ENCODE measurements at places on chromosomes 7 and 10. TPM values are rescaled to one million over a fixed set of nuclear protein-coding genes. Genes with fewer than 3 reads are reported as not detected.

GRCh38 chr10:11416974-11417373, 194.5 kb downstream of the USP6NL start:
- DNase-seq, result no peak

- no peak for DNase-seq
Observed at GRCh38 chr7:151099486-151100211, 13.4 kb downstream of the AGAP3 start.

DNA sequence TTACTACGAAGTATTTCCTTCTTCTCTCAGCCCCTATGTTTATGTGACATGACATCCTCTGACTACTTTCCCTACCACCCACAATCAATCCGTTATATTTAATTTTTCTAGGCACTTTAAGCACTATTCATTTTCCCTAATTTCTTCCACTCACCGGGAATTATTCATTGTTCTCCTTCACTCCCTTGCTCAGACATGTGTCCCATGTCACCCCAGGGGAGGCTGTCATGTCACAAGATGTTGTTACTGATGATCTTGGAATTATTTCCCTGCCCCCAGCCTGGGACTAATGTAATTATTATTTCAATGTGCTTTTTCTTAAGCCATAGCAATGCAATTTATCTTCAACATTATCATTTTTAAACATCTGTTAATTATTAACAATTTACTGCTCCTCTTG, 317.2 kb downstream of the PHF14 start:
- DNase-seq, result no peak

DNA sequence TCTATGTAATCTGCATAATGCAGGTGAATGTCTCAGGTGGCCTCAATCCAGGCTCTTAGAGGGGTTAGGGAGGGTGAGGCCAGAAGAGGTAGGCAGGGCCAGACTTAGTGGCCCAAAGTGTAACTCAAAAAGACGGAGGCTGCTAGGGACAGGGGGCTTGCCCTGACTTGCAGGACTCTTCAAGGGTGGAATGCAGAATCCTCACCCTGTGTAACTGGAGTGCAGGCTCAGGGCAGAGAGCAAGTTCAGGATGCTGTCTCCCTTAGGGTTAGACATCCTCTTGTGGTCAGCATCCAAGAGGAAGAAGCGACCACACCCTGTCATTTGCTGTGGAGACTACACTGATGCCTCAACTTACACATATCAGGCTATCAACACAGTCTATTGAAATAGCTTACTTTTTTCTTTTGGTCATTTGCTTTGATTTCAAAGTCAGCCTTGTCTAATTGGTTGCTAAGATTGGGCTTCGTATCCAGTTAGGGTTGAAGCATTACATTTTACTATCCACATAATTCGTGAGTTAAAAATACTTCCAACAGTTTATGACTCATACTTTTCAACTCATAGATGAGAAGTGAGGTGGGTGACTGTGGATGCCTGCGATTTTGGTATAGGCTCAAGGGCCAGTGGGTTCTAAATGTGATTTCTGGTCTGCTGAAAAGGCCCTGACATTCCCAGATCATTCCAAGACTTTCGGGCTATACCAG, 563.6 kb downstream of the SUGCT start:
- no peak for DNase-seq

DNA sequence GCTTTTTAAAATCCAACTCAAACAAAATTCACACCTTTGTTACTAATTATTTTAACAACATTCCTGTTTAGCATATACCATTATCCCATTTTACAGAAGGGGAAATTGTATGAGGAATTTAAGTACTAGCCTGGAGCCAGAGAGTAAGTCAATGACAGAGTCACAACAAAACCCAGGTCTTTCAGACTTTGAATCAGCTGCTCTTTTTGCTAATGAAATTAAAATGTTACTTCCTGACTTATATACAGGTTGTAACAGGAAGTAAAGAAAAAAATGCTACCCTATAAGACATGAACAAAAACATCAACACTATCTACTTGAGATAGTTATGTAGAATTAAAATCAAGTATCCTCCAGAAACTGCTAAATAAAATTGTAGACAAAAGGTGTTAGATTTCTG, 82.6 kb upstream of the ASAH2 start:
- no peak for DNase-seq

CUZD1 gene
- not detected for total RNA-seq

GBX1 gene
- total RNA-seq, result not detected

WEE2 gene
- total RNA-seq, result 0.79 TPM

DNA sequence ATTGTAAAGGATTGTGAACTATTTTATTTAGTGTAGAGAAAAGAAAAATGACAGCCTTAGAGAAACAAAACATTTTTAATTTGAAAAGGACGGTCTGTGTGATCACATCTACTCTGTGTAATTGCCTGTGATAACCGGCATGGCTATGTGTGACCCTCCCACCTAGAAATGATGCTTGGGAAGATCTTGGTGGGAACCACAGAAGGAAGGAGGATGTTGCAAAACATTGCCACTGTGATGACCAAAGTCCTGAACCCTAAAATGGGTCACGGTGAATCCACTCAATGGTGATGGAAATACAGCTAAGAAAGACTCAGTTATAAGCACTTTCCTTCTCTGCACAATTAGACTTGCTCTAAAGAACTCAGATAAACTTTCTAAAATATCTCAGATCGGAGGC, 221.3 kb upstream of the FRMD4A start:
- DNase-seq, result no peak

GRCh38 chr7:130366564-130366963, 13.7 kb upstream of the CPA1 start:
- no peak for DNase-seq

SLC26A3 gene
- total RNA-seq, result not detected

DNA sequence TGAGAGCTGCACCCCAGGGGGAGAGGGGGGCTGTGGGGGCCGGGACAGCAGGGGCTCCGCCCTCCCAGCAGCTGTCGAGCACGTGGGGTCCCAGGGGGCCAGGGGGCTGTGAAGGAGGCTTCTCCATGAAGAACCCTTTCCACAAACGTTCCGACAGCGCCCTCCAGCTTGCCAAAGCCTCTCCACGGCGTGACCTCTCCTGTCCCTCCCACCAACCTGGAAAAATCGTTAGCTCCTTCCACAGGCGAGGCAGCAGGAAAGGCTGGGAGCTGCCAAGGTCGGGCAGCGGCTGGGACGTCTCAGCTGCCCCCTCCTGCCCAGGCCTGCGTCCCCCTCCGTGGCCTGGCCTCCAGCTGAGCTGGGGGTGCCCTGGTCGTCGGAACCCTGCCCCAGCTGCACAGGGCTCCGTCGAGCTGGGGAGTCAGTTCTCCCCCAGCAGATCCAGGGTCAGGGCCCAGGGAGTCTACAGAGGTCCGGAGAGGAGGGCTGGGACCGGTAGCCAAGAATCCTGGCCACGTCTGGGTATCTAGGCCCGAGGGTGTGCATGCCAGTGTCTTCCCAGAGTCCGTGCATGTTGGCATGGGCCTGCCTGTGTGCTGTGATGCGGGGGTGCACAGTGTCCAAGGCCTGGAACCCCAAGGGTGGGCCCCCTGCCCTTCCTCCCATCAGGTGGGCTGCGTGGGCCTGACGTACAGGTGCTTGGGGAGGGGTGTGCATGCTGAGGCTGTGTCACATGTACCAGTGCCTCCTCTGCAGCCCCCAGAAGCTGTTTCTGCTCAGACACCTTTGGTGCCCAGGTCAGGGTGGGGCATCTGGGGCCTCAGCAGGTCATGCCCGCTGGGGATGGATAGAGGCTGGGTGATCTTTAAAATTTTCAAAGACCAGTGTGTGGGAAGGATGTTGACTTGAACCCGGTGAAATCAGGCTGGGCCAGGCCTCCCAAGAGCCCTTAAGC, 66.5 kb downstream of the UNCX start:
- no peak for DNase-seq

KCTD7 gene
- 17.4 TPM for total RNA-seq

ASB4 gene
- 0.22 TPM for total RNA-seq

KIAA1217 gene
- total RNA-seq, result 104 TPM

CTAGE6 gene
- total RNA-seq, result not detected

- DNase-seq, result no peak
Observed at GRCh38 chr7:87106974-87107612, 45.2 kb upstream of the DMTF1 start.

GRCh38 chr7:108017776-108018151, 14.8 kb upstream of the LAMB1 start:
- DNase-seq, result no peak

TRIM50 gene
- 1.5 TPM for total RNA-seq

LIPF gene
- not detected for total RNA-seq

DNA sequence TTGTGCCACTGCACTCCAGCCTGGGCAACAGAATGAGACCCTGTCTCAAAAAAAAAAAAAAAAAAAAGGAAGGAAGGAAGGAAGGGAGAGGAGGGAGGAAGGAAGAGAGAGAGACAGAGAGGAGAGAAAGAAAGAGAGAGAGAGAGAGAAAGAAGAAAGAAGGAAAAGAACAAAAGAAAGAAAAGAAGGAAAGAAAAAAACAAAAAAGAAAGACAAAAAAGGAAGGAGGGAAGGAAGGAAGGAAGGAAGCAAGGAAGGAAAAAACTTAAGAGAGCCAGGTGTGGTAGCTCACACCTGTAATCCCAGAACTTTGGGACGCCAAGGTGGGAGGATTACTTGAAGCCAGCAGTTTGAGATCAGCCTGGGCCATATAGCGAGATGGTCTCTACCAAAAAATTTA, 731 bp upstream of the SPACDR start:
- DNase-seq, result no peak

MMP21 gene
- not detected for total RNA-seq

DNA sequence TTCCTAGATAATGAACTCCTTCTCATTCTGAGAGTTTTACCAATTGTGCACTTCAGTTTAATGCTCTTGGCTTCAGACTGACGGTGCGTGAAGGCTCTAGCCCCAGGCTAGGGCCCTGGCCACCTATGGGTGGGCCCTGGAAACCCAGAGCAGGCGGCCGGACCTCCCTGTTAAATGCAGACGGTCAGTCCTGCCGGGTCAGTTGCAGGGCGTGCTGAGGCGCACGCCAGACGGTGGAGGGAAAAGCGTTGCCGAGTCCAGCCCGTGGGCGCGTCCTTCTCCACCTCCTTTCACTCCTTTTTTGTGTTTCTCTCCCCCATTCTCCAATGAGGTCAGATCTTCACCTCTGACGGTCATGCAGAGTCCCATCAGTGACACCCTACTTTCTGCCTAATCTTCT, 2.3 kb downstream of the DPYSL4 start:
- DNase-seq, result no peak

CEP55 gene
- total RNA-seq, result 1.0 TPM

TMEM184A gene
- total RNA-seq, result 0.96 TPM

PAPOLB gene
- 0.40 TPM for total RNA-seq

EVX1 gene
- total RNA-seq, result not detected

DNA sequence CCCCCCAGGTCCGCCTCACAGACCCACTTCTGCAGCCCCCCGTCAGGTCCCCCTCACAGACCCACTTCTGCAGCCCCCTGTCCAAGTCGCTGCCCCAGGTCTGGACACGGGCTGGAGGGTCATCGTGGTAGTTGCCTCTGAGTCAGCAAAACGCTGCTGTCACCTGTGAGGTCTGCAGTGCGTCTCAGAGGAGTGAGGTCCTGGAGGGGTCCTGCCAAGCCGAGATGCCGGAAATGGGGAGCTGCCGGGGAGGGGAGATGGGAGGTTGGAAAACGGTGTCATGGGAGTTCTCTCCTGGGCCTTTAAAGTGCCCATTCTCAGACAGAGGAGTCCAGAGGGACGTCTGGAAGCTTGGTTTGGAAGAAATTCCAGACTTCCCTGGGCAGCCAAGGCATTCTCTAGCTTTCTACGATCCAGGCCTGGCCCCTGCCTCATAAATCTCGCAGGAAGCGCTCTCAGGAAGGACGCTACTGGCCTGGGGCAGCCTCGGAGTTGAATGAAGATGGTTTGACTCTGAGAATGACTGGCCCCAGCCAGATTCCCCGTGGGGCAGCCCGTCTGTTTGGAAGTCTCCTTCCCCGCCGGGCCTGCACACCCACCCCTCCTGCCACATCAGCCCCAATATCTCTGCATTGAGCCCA, 38.7 kb downstream of the CALML3 start:
- DNase-seq, result no peak

GRCh38 chr7:80095545-80095944, 39.1 kb upstream of the GNAI1 start:
- no peak for DNase-seq

DNA sequence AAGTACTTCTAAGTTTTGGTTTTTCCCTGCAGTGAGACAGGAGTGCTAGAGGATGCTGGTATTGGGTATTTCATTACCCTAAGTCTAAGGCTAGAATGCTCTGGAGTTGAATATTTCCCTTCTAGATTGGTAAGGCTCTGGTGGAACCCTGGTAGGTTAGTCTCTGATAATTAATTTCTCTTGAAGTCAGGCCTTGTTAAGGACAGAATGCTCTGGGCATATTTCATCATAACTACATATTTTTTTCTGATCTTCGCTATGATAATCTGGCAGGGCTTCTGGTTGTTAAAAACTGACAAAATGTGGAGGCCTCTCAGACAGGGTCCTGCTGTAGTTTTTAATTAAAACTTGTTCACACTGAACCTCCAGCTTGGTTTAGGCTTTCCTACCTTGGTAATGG, 83.8 kb downstream of the CDK13 start:
- DNase-seq, result no peak

- DNase-seq, result no peak
Observed at GRCh38 chr7:85471307-85471706, 284.5 kb upstream of the SEMA3D start.

DNA sequence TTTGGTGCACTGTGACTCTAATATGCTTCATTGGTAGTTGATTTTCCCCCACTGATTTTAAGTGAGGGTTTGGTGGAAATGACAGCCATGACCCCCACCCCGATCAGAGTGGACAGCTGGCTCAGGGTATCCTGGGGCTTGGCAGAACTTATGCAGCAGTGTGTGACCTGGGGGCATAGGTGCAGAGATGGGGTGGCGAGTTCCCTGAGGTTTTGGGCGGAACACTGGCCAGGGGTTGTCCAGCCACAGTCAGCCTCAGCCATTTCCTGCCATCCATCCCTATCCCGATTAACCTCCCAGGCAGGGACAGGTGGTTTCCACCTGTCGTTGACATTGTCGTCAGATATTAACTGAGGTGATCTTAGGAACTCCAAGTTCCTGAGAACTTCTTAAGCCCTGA, 155.8 kb upstream of the CHST15 start:
- no peak for DNase-seq

GRCh38 chr7:1914321-1914720, 244.2 kb downstream of the ELFN1 start:
- DNase-seq, result no peak

FGL2 gene
- 66.5 TPM for total RNA-seq

NUTM2A gene
- total RNA-seq, result 5.5 TPM

C10orf143 gene
- total RNA-seq, result 5.0 TPM

LRRN3 gene
- 9.3 TPM for total RNA-seq

- DNase-seq, result no peak
Observed at GRCh38 chr10:29923416-29923965, 135.9 kb downstream of the JCAD start.

CYP2E1 gene
- total RNA-seq, result 2.0 TPM

- peak; percentile 98 for DNase-seq
Observed at GRCh38 chr7:130897515-130898419, 163.8 kb upstream of the KLF14 start.

TEX47 gene
- 0.40 TPM for total RNA-seq

GRCh38 chr10:113021268-113022040, 71.4 kb downstream of the TCF7L2 start:
- peak; percentile 28 for DNase-seq

GRCh38 chr10:128642502-128642901, 516.3 kb upstream of the MKI67 start:
- no peak for DNase-seq
